ENCODE measurements at places on chromosomes 4 and X.

DNA sequence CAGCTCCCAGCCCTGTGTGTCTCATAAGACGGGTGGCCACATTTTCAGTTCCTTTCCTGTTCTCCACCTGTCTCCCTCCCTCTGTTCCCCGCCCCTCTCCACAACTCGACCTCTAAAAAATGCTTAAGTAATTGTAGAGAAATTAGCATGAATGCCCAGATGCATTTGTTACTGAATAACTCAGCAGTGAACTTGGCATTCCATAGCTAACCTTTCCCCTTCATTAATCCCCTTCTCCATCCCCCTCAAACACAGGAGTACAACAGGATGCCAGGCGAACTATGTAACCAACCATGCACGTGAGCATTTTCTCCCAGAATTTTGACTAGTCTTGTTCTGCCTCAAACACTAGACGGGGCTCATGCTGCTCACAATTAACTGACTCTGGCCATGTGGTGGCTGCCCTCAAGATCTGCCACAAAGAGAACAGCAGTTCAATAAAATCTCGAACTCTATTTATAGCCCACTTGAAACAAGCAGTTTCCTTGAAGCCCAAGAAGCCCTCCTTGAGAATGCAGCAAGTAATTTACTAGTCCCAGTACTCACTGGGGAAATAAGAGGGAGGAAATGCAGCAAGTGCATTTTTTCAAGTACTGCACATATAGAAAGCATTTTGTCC is 351.2 kb downstream of the ARHGAP24 start:
- DNase-seq = peak; percentile 37

DNA sequence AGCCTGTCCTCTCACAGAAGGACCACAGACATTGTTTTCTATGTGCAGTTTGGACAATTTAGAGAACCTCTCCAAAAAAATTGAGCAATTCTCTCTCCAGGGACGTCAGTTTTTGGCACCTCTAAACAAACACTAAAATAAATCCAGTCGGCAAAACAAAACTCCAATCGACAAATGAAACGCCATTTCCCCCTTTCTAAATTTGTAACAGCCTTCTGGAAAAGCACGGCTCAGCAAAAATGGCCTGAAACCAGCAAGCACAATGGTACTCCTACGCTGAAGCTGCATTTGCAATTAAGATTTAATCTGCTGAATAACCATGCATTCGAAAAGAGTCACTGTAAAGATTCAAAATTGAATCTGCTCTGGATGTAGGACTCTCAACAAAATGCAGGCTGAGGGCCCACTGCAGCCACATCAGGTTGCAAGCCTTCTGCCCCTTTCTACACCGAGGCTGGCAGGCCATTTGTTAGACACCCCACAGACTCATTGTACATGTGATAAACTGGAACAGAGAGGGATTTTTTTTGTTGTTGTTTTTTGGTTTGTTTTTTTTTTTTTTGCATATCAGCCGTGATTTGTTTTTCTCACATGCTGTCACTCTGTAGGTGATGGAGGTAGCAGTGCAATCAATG is 79.9 kb upstream of the MAP3K15 start:
- DNase-seq = no peak

DNA sequence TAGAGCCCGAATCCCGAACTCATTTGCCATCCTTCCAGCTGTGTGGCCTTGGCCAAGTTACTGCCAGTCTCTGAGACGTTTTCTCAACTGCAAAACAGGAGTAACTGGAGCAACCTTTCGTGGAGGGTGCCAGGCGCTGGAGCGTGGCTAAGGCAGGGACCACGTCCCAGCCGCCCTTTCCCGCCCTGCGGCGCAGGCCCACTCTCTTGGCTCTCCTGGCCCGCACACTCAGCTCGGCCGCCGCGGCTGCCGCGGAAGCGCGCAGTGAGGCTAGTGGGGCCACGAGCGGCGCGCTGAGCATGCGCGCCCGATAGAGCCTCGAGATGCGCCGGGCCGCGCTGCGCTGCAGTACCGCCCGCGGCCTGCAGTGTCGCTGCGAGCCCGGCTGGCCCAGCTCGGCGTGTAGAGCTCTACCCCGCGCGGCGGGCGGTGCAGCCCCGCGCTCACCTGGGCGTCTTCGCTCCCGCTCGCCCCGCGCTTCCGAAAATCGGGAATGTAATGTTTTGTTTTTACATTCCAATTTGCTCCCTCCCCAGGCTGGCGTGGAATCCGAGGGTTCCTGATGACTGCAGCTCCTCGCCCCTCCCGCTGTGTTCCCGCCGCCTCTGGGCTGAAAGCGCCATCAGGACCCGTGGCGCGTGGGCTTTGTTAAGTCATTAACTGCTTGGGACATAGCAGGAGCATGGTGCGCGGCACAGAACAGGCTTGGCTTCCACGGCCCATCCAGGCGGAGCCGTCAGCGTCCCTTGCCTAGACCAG is 4.0 kb upstream of the ZNF518B start:
- peak; percentile 79 for DNase-seq

GRCh38 chr4:76213415-76214176 is at the start of gene SCARB2:
Gene SCARB2, minus strand, starts transcription at chr4:76213824. Its CDS starts 281 bp downstream, at chr4:76213543.
- DNase-seq = peak; percentile 78

GRCh38 chrX:39117101-39117500 is 315.8 kb downstream of the MID1IP1 start:
- DNase-seq = no peak

DNA sequence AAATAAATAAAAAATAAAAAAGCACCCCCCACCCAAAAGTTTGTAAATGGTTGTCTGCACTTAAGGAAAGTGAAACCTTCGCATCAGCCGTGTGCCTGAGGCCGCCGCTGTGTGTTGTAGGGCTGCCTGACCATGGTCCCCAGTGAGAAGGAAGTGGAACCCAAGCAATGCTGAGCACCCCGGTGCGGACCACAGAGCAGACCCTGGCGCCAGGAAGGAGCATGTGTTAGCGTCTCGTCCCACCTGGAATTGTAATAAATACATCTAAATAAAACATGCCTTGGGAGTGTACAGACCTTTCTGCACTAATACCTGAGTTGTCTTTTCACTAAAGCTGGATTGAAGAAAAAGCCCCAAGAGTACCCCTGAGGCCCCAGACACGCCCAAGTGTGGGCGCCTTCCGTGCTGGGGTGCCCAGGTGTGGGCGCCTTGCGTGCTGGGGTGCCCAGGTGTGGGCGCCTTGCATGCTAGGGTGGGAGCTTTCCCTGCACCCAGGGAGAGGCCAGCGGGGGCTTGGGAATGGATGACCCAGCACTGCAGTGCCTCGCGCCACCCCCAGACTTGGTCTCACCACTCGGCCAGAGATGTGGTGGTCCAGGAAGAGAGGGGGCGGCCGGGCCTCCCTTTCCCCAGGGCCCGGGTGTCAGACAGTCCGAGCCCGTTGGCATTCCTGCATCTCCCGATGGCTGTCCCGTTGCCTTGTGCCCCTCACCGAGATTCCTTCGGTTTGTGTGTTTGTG is 33.7 kb downstream of the HTT-AS start:
- DNase-seq = no peak

- DNase-seq = no peak
These were observed 7.5 kb downstream of the STOX2 start for GRCh38 chr4:183912585-183912984.

- DNase-seq = no peak
These were observed 114.3 kb downstream of the AMELX start for GRCh38 chrX:11407331-11408108.

GRCh38 chr4:102599886-102600285 is 98.7 kb downstream of the NFKB1 start:
- DNase-seq = no peak

- no peak for DNase-seq
These were observed 32.0 kb upstream of the ANXA5 start for GRCh38 chr4:121728798-121729226.

DNA sequence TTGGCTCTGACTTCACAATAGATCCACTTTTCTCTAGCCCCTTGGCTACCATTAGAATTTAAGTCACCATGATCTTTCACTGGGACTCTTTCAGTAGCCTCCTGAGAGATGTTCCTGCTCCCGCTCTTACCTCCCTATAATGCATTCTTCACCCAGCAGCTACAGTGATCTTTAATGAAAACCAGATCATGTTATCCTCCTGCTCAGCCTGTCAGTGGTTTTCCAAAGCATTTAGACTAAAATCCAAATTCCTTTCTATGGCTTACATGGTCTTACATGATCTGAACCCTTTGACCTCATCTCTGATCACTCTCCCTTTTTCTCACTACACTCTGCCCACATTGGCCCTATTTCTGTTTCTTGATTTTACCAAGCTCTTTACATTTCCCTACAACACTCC is 18.3 kb upstream of the RPS6KA3 start:
- no peak for DNase-seq

GRCh38 chr4:26746802-26747213 is 113.8 kb upstream of the STIM2 start:
- no peak for DNase-seq

DNA sequence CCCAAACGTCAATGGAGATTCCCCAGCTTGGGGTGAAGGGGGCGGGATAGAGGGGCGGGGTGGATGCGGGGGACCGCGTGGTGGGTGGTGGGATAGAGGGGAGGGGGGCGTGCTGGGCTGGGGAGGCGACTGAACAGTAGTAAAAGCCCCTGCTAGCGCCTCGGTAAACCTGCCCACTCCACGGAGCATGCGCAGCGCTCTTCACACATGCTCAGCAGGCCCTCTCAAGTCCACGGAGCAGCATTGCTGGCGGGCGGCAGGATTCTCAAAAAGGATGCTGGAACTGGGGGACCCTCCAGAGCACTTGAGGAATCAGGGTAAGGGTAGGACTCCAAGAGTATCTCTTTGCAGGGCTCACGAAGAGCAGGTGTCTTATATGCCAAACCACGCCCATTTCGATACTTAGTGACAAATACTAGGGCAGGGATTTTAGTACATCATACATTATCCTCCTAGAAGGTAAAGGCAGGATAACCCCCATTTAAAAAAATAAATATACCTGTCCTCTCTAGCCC is 378 bp upstream of the RPS6KA6 start:
- peak; percentile 90 for DNase-seq

GRCh38 chr4:156998500-156999174 is 27.0 kb upstream of the PDGFC start:
- no peak for DNase-seq

- no peak for DNase-seq
These were observed 28.9 kb downstream of the FBXO8 start for GRCh38 chr4:174254613-174255012.

DNA sequence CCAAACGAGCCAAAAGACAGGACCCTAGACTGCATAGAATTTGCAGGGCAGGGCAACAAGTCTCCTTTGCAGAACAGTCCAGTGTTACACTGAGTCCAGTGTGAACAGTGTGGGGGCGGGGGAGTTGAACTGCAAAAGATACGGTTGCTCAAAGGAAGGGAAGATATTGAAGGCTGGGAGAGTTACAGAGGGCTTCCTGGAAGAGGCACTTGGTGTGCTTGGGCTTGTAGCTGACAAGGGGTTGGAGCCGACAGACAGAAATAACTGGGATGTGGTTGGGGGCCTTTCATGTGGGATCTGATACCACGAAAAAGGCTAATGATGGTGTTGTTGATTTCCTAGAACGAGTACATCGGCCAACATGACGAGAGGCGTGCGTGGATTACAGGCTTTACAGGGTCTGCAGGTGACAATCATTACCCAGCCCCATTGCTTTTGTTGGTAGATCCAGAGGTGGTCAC is 6.1 kb downstream of the XPNPEP2 start:
- DNase-seq = no peak

GRCh38 chrX:105706041-105706440 is 116.3 kb upstream of the NRK start:
- DNase-seq = no peak

- DNase-seq = no peak
These were observed 258.8 kb downstream of the ARHGAP24 start for GRCh38 chr4:85733798-85734197.

GRCh38 chr4:3721627-3722026 is 44.6 kb upstream of the ADRA2C start:
- DNase-seq = no peak

- DNase-seq = no peak
These were observed 36.9 kb downstream of the NBDY start for GRCh38 chrX:56765811-56766553.

DNA sequence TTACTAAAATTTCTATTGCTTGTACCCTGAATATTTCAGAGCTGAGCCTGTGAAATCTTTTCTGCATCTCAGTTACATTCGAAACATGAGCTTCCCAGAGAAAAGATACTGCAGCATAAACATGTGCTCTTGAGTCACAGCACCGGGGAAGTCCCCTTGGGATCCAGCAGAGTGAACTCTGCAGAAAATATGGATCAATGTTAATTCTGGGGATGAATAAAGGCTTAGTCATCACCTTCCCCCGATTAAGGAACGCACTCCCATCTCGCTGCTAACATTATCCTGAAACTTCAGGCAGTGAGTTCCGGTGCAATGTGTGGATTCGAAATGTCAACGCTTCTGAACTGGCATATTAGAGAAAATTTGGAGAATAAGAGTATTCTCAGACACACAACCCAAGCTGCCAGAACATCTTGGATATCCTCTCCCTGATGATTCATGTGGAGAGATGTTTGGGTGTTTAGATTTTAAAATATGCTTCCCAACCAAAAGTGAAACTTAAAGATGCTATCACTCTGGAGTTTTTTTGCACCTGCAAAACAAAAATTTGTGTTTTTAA is 90.8 kb downstream of the IRF2 start:
- DNase-seq = no peak

- DNase-seq = no peak
These were observed 166.5 kb downstream of the TBX22 start for GRCh38 chrX:80181079-80181478.

- no peak for DNase-seq
These were observed 144.2 kb downstream of the RELL1 start for GRCh38 chr4:37541956-37542355.

GRCh38 chr4:104728380-104729122 is 233.9 kb upstream of the CXXC4 start:
- DNase-seq = no peak

DNA sequence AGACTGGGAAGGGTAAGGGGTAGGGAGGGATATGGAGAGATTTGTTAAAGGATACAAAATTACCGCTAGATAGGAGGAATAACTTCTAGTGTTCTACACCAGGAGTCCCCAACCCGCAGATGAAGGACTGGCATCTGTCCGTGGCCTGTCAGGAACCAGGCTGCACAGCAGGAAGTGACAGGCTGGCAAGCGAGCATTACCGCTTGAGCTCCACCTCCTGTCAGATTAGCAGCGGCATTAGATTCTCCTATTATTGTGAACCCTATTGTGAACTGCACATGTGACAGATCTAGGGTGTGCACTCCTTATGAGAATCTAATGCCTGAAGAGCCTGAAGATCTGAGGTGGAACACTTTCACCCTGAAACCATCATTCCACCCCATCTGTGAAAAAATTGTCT is 27.9 kb upstream of the BBS7 start:
- peak; percentile 68 for DNase-seq
